ENCODE measurements at places on chromosomes 4 and X.

DNA sequence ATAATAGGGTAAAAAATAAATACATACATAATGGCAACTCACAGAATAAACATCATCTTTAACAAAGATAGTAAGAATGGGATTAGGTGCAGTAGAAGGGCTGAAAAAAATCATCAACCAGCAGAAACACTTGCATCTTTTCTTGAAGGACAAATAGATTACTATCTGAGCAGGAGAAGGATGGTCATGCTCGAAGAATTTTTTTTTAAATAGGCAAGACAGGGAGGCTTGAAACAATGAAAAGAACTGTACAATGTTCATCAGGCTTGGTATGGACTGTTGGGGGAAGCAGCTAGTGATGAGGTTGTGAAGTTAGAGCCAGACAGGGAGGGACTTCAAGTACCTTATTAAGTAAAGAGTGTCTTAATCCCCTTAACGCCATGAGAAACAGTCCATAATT, 167.4 kb upstream of the LDB2 start:
- DNase-seq: no peak

- no peak for DNase-seq
Observed at GRCh38 chrX:154661170-154661569, 7.8 kb upstream of the CTAG2 start.

- DNase-seq: no peak
Observed at GRCh38 chr4:47624031-47624441, 139.0 kb downstream of the ATP10D start.

DNA sequence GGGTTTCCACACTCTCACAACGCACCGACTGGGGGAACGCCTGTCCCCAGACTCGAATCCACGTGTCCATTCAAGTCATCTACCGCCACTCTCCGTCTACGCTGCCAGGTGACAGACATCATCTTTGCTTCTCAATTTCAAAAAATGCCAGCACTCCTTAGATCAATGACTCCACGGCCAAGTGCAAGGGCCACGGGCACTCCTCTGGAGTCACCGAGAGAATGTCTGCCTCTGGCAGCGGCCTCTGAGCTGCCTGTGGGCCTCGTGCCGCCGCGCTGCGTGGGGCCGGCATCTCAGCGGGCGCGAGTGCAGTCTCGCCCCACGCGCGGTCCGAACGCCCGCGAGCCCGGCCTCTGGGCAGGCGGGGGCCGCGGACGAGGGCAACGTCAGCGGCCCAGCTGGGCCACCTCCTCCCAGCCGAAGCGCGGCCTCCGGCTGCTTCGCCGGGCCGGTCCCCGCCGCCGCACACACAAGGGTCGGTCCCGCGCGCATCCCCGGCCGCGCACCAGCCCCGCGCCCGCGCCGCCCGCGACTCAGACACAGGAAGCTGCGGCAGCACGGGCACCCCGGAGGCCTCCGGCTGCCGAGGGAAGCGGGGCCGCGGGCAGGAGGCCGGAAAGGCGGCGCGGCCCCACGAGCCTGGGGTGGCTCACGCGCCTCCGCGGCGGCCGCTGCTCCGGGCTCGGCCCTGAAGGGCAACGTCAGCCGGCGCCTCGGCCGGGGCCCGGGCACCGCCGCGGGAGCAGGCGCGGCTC, 450 bp downstream of the ACSL1 start:
- DNase-seq: peak; percentile 54

DNA sequence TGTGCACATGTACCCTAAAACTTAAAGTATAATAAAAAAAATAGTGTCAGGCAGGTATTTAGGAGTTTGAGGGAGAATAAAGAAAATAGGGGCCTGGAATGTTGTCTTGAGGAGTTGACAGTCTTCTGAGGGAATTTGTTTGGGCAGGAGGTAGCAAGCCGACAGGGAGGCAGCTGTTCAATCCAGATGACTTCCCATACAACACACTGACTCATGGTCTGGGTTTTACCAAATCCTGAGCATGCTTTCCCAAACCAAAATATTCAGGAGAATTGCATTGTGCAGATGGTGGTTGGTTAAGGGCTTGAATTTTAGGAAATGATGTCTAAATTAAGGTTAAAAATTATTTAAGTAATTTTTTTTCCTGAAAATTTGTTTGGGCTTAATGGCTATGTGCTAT, 430.0 kb downstream of the INPP4B start:
- DNase-seq: no peak

DNA sequence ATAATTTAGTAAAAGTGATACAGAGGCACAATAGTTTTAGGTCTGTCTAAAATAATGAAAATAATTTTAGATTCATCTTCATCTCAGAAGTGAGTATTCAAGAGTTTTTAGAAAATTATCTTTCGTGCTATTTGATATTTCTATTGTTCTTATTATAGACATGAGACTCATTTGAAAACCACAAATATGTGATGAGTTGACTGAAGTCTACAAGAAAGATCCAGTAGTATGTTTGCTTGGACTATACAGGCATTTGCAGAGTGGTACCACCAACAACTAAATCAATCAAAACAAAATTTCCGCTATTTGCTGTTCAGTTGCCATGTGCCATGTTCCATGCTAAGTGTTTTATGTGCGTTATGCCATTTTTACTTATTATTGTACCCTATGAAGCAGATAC, 1318.5 kb downstream of the STIM2 start:
- no peak for DNase-seq

GRCh38 chr4:76809594-76810305, 88.2 kb downstream of the SOWAHB start:
- no peak for DNase-seq
